ENCODE measurements at places on chromosomes 4 and X.

DNA sequence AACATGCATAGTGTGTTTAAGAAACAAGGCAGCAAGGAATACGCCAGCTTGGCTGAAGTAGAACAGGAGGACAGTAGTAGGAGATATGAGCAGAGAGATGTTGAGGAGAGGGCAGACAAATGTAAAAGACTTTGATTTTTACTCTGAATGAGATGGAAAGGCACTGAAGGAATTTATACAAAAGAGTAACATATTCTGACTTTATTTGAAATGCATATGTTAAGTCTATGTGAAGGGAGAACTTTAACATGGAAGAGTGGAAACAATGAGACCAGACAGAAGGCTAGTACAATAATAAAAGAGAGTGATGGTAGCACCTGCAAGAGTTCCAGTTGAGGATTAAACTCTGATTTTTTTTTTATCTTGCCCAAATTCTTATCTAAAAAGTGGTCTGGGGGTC is 176.2 kb upstream of the CENPE start:
- no peak for DNase-seq

DNA sequence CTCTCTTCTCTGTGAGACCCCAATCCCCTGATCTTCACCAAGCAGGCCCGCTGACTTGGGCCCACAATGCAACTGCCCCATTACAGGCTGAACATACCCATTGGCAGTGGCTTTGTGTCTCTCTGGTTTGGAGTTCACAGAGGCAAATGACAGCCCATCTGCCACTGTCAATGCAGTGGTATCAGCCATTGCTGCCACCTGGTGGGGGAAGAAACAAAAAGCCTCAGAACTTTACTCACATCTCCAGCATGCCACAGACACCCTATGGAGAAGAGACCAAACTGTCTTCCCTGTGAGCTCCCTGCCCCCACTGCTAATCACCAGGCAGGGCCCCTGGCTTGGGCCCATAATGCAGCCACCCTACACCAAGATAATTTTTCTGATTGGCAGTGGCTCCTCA is 729.3 kb upstream of the ACTRT1 start:
- DNase-seq: peak; percentile 19

GRCh38 chr4:1887052-1887451 is 15.9 kb downstream of the NSD2 start:
- DNase-seq: no peak

DNA sequence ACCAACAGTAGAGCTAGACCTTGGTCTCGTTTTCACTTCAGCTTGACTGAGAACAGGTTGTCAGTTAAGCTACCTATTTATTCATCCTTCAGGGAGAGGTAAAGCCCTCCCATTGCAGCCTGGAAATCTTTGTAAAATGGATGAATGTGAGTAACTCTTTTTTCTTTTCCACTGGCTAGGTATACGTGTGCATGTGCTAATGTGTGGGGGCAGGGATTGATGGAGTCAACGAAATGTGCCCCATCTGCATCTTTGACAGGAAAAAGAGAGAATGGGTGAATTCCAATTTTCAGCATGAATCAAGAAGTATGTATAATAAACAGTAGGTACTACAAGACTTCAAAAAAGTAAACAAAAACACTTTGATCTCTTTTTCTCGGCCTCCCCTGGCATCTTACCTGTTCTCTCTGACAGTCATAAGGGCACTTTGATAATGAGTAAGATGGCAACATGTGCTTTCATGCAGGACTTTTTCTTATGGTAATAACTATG is at the start of gene IL21:
TSS of gene IL21 (minus strand) at position 51 of the 492 bp plus-strand sequence. CDS start 55 bp downstream, outside the sequence.
- no peak for DNase-seq

- DNase-seq: no peak
These were observed 406.7 kb upstream of the ACTRT1 start for GRCh38 chrX:128458888-128459287.

- no peak for DNase-seq
These were observed 892.1 kb upstream of the INTU start for GRCh38 chr4:126740687-126741086.

GRCh38 chr4:95371476-95372224 is 177.1 kb downstream of the UNC5C start:
- no peak for DNase-seq

- no peak for DNase-seq
These were observed 125.8 kb upstream of the RXFP1 start for GRCh38 chr4:158395889-158396288.

DNA sequence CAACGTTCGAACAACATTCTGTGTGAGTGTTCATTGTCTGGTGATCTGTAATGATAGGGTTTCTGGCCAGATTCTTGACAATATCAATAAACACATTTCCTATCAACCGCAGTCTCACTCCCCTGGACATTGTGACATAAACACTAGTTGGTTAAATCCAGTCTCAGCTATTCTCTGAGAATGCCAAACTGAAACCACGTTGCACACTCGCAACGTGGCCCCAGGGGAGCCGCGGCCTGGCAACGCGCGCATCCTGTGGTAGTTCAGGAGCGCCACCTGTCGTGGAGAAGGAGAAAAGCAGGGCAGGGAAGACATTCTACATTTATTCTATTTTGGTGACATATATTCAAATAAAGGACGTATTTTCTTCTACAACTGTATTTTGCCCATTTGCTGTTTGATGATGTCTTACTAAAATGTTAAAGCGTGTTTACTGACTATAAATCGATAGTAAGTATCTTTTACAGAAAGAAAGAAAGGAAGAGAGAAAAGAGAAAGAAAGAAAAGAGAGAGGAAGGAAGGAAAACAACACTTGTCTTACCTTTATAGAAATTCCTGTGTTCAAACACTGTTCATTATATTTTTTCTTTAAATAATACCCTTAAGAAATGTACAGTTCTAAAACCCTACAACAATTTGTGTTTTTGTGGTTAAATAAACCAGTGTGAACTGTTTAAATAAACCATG is 738.3 kb upstream of the FRG1 start:
- DNase-seq: peak; percentile 87
